ENCODE measurements at places on chromosomes 2 and 18.

DNA sequence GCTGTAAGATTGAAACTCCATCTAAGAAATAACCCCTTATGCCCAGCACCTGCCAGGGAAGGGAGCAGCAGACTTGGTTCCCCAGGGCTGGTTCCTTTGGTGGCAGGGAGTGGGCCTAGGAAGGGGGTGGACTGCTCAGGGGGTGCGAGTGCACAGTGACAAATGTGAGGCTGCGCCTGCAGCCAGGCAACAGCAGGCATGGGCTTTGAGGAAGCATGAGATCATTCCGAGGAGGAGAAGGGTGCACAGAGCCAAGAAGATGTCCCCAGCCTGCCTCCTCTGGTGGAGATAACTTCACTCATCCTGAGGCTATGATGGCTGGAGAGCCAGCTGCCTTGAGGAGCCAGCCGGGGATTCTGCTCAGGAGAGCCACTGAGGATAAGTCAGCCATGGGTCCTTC is 158.0 kb downstream of the CAPN13 start:
- no peak for DNase-seq

DNA sequence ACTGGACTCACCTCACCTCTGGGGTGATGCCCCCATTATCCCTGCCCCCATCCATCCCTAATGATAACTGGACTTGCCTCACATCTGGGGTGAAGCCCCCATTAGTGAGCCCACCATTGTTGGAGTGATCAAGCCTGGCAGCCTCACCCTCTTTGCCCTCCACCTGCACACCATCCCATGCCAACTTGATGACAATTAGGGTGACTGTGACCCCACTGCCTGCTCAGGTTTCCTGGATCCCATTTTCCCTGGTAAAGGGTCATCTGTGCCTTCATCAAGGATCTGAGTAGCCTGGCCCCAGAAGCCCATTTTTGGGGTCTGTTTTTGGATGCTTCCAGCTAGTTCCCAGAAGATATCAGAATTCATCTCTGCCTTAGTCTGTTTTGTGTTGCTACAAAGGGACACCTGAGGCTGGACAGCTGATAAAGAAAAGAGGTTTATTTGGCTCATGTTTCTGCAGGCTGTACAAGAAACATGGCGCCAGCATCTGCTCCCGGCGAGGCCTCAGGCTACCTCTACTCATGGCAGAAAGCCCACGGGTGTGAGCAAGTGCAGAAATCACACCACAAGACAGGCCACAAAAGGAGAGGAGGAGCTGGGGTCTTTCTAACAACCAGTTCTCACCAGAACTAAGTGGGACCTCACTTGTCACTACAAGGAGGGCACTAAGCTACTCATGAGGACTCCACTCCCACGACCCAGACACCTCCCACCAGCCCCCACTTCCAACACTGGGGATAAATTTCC is 196.4 kb upstream of the TWIST2 start:
- no peak for DNase-seq

GRCh38 chr2:219595256-219595655 is 2.4 kb upstream of the STK11IP start:
- DNase-seq, result no peak

DNA sequence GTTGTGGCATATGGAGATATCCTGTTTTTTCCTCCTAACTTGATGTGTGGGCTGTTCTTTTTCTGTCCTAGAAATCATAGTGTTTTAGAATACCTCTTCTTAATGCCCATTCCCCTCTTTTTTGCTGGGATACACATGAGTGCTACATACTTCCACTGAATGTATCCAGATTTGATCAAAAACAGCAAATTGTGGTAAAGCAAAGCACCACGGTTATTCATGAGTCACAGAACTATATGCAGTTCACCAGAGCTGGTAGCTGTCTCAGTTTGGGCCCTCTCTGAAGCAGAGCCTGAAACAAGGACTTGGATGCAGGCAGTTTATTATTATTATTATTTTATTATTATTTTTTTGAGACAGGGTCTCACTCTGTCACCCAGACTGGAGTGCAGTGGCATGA is 69.9 kb upstream of the CTLA4 start:
- DNase-seq, result no peak

DNA sequence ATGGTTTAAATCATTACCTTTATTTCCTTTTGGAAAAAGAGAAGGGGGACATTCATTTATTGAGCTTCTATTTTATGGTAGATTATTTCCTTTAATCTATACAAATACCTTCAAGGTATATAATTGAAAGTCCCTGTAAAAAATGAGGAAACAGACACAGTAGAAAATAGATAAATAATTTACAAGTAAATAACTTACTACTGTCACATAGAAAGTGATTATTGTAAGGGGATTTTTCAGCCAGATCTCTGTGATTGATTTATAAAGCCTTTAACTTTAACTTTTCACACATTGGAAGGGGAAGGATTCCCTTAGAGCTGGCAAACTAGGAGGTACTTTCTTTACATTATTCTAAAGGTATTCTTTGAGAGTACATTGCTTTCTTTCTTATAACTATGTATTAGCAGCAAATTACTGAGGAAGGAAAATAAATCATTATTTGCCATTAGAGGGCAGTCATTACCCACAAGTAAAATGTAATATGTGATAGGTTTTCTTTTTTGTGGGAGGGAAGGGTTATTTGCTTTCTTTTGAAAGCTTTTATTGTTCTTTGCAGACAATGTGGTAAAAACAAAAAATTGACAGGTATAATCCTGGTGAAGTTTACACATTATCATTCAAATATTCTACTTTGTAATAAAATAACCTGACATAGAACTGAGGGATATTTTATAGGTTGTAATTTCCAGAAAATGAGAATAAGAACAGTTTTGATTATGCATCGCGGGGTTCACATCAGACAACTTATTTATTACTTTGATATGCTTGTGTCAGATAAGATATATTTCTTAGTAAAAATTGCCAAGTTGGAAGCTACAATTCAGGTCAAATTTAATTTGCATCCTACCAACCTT is 24.8 kb upstream of the RPE start:
- DNase-seq, result peak; percentile 27

DNA sequence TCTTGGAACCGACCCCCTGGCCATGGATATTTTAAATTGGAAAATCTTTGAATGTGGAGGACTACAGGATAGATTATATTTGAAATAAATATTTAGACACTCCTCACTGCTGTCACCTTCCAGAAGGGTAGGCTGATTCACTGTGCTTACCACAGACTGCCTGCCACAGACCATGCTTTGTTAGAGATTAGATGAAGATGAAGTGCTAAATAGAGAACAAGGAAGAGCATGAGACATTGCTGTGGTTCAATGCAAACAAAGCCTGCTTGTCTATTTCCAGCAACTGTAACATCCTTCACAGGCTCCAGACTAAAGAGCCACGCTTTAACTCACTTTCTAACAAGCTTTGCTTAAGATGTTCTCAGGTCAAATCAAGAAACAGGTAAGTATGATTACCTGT is 81.0 kb upstream of the TMEM17 start:
- DNase-seq, result no peak

Data from NCI-H1436 (cell line).